AG04449 (cell line): ENCODE measurements at places on chromosomes 11 and 22.

GRCh38 chr22:44111562-44112155 is 69.1 kb upstream of the PARVG start:
- no peak for DNase-seq

DNA sequence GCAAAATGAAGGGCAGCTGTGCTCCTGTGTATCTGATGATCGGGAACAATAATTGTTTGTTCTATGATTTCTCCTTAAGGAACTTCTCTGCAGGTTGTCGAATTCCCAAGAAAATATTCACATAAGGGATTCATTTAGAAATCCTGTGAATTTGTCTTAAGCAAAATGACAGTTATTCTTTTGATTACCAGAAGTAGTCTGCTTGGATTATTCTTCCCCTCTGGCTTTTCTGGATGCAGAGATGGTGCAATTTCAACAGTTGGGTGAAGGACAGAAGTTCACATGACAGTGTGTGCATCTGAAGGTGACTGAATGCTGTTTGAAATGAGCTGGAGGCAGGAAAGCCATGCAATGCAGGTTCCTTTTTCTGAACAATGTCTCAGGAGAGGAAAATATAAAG is 137.2 kb upstream of the MTMR2 start:
- DNase-seq: no peak

DNA sequence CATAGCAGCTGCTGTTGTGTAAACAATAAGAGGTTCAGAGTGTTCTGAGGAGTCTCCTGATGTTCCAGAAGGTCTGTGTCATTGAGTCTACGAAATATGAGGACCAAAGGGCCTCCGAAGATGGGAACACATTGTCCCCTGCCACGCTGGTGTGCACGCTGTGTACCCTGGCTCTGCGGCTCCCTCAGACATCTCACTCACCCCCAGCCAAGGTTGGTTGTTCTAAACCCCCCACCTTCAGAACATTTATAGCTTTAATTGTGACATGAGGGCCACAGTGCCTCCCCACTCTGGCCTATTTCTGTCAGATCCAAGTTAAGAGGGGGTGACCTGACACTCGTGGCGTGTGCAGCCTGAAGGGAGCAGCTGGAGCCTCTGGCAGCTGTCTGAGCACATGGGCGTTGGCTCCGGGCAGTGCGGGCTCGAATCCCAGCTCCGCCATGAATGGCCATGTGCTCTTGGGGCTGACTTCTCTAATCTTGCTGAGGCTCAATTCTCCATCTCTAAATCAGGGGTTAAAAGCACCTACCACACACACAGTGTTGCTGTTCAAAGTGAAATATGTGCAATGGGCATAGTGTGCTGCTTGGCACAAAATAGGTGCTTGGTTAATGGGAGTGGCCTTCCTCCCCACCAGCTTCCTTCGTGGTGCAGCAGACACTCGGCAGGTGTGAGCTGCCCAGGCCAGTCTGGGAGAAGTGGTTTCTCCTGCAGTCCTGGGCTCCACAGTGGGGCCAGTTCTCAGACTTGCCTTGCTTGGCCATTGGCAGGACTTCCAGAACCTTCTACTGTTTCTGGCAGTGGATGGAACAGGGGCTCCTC is 39.7 kb upstream of the MICAL2 start:
- DNase-seq: no peak

GRCh38 chr11:129489249-129489648 is 113.6 kb downstream of the BARX2 start:
- no peak for DNase-seq

DNA sequence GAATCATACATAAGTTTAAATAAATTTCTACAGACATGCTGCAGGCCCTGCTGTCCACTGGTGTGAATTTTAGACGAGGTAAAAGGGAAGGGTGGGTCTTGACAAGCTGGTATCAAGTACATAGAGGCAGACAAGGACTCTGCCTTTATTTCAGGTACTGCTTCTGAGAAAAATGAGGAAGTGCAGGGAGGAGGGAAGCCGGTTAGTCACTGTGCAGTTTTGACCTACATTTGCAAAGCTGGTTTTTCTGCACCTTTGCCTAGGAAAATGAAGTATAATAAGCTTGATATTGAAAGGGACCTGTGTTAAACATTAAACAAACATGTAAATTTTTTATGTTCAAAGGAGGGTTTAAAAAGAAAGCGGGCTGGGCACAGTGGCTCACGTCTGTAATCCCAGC is 24.6 kb downstream of the TMEM45B start:
- no peak for DNase-seq

GRCh38 chr11:102414559-102414958 is 38.0 kb downstream of the TMEM123 start:
- DNase-seq: no peak

DNA sequence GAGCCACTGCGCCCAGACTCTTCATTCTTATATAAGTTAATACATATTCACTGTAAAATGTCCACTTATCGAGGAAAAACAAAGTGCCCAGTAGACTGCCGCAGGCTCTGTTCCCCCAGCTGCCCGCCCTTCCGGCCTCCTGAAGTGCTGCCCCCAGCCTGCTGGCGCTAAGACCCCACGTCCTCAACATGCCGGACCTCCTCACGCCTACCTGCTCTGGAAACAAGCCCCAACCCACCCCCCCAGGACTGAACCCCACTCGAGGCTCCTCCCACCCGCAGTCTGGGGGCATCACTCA is 1.1 kb downstream of the GATD1 start:
- DNase-seq: no peak

DNA sequence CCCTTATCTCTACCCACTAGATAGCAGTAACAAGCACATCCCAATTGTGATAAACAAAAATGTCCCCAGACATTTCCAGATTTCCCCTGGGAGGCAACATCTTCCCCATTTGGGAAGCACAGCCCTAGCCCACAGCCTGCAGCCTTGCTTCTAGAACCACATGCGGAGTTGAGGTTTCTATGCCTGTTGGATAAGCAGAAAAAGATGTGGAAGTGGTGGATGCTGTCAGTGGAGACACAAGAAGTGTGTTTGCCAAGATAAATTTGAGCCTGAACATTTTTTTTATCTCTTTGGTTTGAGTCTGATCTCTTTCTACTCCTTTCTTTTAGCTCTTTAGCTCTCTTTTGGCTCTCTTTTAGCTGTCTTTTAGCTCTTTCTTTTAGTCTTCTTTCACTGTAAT is 884.5 kb downstream of the NTM start:
- DNase-seq: no peak

DNA sequence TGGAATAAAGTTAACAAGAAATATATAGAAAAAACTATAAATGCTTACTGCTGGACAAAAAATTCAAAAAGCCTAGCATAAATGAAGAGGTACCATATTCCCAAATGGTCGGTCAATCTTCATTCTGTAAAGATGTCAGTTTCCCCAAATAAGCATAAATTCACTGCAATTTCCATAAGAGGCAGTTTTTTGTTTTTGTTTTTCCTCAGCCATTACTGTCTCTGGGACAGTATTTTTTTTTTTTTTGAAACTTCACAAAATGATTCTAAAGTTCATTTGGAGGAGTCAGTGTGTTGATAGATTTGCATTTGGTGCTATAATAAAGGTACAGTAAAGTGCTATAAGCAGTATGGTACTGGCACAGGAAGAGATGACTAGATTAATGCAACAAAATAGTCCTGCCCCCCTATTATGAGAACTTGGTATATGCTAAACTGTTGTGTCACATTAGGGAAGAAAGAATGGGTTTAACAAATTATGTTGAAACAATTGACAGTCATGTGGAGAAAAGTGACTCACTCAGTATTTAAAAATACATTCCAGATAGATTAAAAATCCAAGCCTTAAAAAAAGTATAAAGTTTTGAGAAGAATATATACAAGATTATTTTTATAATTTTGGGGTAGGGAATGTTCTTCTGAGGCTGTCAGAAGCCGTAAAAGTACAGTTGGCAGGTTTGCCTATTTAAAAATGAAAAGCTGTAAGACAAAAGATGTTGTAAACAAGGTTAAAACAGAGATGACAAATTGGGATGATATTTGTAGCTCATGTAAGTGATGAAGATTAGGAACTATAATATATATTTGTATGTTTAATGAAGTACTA is 2.6 kb upstream of the FTH1 start:
- DNase-seq: no peak

- DNase-seq: no peak
These were observed 64.3 kb upstream of the PITPNB start for GRCh38 chr22:27983361-27983791.

DNA sequence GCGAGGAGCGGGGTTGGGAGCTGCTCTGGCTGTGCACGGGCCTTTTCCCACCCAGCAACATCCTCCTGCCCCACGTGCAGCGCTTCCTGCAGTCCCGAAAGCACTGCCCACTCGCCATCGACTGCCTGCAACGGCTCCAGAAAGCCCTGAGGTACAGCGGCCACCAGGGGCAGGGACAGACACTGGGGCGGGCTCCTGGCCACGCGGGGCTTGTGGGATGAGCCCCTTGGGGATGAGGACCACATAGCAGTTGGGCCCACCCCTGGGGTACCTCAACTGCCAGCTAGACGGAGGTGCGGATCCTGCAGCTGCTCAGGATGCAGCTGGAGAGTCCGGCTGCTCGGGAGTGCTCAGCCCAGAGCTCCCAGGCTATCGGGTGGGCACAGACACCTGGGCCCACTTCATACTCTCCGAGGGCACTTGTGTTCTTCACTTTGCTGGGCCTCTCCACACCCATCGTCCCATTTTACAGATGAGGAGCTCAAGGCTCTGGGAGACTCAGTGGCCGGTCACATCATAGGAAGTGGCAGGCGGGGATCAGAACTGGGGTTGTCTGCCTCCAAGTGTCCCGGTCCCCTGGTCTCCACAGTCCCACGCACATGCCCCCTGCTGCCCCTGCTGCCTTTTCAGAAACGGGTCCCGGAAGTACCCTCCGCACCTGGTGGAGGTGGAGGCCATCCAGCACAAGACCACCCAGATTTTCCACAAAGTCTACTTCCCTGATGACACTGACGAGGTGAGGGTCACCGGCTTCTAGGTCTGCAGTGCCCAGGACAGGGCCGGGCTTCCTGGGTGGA is 77.6 kb downstream of the MYO7A start:
- DNase-seq: no peak

DNA sequence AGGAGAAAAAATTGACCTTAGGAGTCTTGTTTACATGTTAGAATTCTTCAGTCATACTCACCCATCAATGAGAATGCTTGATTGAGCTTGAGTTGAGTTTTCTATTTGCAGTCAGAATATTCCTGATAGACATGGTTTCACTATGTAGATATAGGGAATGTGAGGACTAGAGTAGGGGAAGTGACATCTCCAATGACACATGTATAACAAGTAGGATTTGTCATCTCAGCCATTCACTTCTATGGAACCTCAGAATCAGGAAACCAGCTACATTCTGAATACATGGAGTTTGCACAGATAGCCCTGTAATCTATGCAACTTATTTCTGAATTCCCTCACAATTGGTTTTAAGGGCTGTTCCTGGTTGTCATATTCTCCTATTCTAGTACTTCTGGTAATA is 20.1 kb upstream of the OR9Q1 start:
- no peak for DNase-seq

DNA sequence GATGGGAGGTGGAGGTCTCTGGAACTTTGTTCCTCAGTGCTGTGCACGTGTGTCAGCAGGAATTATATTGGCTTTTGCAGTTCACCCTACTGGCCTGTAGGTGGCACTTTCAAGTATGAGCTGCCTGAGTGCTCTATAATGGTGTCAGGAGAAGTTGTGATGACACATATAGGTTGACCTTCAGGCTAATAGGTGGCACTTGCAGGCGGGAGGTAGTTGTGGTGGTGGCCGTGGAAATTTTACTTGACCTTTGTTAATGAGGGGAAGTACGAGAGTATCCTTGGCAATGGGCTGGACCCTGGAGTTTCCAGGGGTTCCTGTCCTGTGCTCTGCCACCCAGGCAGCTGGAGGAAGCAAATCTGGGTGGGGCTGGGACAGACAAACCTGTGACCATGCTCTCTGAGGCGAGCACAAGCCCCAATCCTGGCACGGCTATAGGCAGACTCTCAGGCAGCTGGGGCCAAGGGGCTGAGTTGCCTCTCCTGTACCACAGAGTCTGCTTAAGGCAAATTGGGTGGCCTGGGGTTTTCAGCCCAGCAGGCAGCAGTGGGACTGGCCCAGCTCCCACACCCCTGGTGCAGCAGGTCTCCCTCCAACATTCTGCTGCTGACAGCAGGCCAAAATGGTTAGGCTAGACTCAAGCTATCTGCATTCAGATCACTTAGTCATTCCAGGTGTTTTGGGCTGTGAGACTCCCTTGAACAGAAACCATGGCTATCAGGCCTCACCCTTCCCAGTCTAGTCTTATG is 147.5 kb upstream of the CTSC start:
- no peak for DNase-seq
